ENCODE measurements at places on chromosomes 11 and 22.
A peak's percentile ranks its signal among the peaks of the same experiment; 100 is the strongest.

DNA sequence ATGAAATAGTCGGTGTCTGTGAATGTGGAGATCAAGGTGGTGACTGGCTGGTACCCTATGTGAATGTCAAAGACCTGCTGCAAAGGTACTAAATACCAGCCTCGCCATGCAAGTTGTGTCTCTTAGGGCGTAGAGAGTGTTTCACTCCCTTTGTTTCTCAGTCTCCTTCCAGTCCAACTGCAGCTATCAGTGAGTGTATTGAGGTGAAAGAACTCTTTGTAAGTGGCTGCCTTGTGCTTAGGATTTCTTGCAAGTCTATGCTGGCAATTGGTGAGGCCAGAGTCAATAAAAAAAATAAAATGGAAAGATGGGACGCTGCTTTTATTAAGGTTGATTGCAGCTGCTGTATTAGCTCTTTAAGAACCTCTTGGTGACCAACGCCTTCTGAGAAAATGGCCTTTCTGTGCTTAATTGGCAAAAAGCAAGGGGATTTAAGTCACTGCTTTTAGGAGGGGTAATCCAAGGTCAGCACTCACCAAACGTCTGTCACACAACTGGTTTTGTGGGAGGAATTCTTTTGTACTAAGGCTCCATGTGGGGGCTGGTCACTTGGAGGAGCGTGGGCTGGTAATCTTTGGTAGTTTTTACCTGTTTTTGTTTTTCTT, 95.1 kb downstream of the PARVA start:
- no peak for DNase-seq

- peak; percentile 69 for DNase-seq
Observed at GRCh38 chr11:85685820-85686459, at the start of gene CCDC89. Gene CCDC89, minus strand, starts transcription at chr11:85686195. Its CDS starts 65 bp downstream, at chr11:85686130.

DNA sequence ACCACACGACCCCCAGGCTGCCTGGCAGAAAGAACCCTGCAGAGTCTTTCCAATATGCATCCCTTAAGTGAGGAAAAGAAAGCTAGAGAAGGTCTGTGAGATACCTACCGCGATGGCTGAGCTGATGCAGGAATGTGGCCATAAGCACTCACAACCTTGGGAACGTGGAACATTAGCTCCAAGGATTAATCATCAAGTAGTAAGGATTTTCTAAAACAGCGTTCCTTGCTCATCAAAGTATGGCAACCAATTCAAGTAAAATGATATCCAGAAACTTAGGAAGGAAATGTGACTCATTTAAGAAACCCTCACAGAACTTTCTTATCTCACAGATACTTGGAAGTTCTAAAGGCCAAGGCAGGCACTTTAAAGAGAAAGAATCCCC, 12.8 kb downstream of the PACSIN2 start:
- peak; percentile 77 for DNase-seq

- no peak for DNase-seq
Observed at GRCh38 chr11:72512956-72513355, 78.6 kb upstream of the CLPB start.

GRCh38 chr11:67613313-67613959, 6.7 kb downstream of the NDUFV1 start:
- DNase-seq = no peak

- no peak for DNase-seq
Observed at GRCh38 chr22:40602231-40602630, 34.3 kb downstream of the MRTFA start.

- no peak for DNase-seq
Observed at GRCh38 chr11:68064926-68065325, 26.1 kb downstream of the TCIRG1 start.

DNA sequence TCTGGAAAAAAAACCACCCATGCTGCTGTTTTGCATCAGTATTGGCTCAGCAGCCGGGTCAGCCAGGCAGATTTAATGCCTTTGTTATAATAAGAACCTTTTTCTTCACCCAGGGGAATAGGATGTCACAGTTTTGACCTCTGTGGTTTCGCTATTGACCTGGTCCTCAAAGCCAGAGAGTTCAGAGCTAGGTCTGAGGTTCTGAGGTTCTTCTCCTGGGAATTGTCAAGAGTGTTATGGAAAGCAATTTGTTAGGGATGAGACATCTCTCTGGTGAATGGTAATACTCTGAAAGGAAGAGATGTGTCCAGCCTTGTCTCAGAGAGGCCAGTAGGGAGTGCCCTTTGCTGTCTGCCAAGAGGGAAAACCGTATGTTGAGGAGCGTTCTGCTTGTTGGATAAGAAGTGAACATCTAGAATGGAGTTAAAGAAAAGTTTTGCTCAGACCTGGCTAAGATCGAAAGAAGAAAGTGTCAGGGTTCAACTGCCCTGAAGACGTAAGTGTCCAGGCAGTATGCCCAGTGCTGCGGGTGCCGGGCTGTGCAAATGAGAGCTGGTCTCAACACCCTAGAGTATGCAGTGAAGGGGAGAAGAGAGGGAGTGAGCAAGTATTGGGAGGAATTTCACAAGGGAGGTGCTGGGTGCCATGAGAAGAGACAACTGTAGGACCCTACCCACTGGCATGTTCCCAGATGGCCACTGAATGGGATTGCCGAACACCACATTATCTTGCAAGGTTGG, 150.9 kb upstream of the TTC12 start:
- DNase-seq = peak; percentile 29

DNA sequence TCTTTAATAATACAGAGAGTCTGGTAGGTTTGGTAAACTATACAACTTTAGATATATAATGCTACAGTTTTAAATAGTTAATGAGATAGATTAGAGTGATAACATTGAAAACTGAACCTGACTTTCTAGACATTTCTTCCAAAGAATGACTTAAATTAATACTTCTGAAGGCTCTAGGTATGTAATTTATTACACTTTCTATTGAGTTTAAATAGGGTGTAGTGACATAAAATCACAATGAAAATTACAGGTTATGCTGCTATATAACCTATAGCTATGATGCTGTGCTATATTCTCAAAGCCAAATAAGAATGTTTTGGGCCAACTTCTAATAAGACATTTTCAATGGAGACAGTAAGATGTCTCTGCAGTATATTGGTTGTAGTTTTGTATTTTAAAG, 7.7 kb downstream of the HIPK3 start:
- DNase-seq = no peak

DNA sequence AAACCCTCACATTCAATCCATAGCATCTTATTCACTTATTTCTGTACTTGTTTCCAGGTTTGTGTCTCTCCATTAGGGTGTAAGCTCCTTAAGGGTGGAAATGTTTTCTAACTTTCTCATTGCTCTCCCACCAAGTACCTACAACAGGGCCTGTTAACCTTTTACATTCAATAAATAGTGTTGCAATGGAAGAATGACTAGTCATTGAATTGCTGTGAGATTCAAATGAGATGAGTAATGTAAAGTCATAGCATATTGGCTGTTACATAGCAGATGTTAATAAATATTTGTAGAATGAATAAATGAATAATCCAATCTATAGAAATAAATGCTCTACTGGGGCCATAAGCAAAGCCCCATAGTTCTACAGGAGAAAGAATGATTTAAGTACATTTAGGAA, 75.4 kb upstream of the DDI1 start:
- peak; percentile 87 for DNase-seq

DNA sequence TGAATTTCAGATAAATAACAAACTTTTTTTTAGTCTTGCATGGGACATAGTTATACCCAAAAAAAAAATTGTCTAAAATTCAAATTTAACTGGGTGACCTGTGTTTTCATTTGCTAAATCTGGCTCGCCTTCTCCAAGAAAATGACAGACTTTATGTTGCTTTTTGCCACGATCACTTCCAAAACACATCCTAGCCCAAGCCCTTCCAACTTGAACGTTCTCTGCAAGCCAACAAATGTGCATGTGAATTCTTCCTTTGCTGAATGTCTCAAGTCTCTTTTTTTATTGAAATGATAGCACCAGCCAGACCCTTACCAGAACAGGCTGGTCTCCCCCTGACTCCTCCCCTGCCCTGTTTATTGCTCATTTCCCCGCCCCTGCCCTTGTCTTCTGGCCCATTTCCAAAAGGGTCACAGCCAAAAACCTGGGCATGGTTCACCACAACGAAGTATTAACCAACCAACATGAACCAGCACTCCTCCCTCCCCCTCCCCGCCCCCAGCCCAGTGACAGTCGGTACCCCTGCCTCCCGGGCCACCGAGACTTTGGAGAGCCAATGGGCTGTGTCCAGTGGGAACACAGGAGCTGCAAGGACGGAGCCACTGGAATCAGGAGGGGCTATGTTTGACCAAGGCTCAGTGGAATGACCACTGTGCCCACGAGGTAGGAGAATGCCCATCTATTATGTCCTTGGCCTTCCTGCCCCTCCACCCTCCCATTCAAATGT, 63.2 kb downstream of the BTG4 start:
- no peak for DNase-seq

DNA sequence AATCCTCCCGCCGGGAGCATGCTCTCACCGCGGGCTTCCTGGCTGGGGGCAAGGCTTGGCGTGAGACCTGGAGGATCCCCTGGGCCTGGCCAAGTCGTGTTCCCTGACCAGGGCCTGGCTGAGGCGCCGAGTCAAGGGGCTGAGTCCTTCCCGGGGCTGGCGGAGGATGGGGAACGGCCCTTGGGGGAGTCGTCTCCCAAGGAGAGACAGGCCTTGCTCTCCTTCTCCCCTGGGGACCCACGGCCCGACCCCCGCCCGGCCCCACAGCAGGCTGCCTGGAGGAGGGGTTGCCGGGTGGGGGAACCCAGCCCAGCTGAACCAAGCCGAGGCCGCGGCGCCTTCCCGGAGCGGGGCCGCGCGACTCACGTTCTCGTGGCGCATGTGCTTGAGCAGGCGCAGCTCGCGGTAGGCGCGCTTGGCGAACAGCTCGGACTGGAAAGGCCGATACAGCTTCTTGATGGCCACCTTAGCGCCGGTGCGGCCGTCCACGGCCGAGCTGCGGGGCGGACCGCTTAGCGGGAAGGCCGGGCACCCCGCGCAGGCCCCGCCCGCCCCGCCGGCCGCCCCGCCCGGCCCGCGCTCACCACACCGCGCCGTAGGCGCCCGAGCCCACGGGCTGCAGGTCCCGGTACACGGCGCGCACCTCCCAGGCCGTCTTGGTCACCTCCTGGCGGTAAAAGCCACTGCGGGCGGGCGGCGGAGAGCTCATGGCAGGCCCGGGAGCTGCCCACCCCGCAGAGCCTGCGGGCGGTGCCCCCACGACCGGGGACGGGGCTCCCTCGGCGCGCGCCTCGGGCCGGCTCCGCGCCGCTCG, 475 bp downstream of the MAPK12 start:
- DNase-seq = peak; percentile 64

GRCh38 chr22:22787786-22788459, 99.7 kb upstream of the IGLL5 start:
- DNase-seq = peak; percentile 35

- no peak for DNase-seq
Observed at GRCh38 chr11:34245041-34245440, 112.8 kb downstream of the ABTB2 start.

DNA sequence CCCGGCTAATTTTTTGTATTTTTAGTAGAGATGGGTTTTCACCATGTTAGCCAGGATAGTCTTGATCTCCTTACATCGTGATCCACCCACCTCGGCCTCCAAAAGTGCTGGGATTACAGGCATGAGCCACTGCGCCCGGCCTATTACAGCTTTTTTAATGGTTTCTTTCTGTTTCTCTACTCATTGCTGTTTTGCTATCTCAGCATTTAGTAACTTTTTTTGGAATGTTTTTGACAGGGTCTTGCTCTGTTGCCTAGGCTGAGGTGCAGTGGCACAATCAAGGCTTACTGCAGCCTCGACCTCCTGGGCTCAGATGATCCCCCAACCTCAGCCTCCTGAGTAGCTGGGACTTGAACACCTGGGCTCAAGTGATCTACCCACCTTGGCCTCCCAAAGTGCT, 4.7 kb upstream of the CRKL start:
- DNase-seq = no peak

DNA sequence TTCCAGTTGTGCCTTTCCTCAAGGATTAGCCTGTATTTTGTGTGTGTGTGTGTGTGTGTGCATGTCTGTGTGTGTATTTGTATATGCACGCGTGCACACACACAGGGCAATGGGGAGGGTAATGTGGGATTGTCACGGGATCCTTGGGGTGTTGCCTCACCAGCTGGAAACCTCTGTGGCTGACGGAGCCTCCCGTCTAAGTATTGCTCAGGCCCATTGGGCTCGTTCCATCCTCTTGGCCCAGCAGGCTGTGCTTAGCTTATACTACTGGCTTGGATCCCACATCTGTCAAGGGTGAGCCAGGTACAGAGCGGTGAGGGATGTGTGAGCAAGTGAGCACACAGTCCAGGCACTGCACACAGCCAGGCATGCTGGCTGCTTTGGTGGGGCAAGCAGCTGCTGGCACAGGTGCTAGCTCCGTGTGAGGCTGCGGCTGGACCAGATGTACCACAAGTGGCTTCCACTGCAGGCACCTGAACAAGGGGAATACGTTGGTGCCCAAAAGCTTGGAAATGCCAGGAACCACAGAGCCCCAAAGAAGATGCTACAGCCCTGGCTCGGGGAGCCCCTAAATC, 462.8 kb downstream of the NELL1 start:
- DNase-seq = no peak

DNA sequence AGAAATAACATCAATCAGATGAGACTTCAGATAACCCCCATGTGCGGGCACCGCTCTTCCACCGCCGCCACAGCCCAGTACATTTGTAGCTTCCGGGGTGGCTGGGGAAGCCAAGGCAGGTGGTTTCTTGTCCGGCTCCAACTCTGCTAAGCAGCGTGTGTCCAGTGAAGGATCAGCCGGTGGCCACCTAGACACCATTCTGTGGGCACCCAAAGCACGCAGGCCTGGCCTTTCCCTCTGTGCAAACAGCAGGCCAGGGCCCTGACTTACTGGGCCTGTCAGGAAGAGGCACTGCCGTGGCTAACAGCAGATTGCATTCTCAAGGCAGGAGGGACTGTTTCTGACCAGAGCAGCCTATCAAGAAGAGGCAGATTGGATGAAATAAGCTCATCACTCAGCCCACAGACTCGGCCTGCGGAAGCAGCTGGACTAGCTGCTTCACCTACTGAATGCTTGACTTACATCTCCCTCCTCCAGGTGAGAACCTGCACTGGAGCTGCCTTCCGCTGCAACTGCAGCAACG, 74.8 kb downstream of the ETS1 start:
- no peak for DNase-seq

- no peak for DNase-seq
Observed at GRCh38 chr11:102879801-102880200, 5.0 kb upstream of the MMP12 start.

GRCh38 chr11:98740321-98740720, 280.4 kb upstream of the CNTN5 start:
- no peak for DNase-seq

DNA sequence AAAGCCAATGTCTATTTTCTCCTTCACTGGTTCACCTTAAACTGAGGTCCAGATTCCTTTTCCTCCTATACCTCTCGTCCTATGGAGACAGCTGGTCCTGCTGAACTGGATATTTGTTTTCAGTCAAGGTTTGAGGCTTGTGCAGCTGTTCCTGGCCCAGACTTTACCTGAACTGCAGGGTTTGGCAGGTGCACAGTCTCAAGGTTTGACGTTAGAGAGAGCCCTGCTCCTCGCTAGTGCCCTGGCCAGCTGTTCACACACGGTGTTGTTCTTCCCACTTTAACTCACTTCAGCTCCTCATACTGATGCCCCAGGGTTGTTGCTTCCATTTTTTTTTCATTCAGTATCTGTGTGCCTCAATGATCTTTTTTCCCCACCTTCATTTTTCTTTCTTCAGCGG, 74.0 kb upstream of the TTC12 start:
- DNase-seq = no peak

Measured in fibroblast of skin of scalp (primary cell).